ENCODE measurements at places on chromosomes 4 and X.

DNA sequence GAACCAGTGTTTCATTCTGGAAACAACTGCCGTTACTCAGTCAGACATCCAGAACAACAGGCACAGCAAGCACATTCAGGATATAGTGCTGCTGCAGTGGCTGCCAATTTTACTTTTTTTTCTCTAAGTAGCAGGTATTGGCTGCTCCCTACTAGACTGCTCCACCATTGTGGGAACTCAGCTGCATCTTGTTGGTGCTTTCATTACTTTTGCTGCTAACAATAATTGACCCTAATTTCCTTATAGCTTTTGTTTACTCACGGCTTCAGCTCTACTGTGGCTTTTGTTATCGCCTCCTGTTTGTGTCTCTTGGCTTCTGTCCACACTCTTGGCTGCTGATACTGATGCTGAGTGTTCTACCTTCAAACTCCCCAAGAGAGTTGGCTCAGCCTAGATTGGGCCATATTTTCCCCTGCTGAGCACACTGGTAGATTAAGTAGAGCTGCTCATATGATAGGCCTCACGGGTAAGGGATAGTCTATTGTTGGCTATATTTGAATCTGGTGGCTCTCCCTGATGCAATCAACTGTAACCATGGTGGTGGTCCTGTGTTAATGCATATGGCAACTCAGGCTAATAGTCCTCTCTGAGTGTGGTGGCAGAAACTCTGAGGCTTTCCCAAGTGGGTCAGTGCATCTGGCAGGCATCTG, 44.5 kb upstream of the IL2 start:
- peak; percentile 65 for DNase-seq

DNA sequence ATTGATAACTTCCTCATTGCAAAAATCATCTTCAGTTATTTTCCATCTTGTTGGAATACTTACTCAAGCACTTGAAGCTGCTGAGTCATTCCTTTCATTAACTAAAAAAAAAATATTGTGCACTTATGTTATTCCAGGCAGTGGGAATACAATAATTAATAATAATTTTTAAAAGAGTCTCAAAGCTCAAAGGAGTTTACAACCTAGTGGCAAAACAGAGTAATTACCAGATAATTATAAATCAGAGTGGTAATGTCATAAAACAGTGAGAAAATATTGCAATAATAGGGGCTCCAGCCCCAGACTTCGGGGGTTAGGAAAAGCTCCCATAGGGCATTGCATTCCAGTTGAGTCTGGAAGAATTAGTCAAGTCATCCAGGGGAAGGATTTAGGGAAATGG, 79.6 kb downstream of the DDX53 start:
- no peak for DNase-seq

DNA sequence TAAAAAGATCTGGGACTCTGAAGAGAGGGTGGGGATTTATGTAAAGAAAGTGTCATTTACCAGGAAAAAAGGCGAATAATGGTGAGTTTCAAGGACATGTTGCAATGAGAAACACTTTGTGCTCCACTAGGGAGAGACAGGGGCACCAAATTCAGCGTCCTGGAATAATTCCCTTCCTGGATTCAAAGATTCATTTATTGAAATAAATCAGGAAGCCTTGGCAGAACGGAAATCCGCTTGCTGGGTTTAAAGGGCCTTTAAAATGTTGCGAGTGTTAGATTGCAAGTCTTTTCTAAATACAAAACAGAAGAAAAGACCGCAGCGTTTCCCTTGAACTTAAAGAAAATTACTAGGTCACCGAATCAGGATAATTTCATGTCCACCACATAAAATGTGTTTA, 3.8 kb upstream of the ZIC3 start:
- no peak for DNase-seq

GRCh38 chr4:158164768-158165213, 8.0 kb downstream of the GASK1B start:
- no peak for DNase-seq

- no peak for DNase-seq
Observed at GRCh38 chrX:144791298-144791697, 456.0 kb upstream of the SPANXN1 start.

- DNase-seq = peak; percentile 75
Observed at GRCh38 chr4:112321776-112322684, 24.9 kb downstream of the ALPK1 start.

DNA sequence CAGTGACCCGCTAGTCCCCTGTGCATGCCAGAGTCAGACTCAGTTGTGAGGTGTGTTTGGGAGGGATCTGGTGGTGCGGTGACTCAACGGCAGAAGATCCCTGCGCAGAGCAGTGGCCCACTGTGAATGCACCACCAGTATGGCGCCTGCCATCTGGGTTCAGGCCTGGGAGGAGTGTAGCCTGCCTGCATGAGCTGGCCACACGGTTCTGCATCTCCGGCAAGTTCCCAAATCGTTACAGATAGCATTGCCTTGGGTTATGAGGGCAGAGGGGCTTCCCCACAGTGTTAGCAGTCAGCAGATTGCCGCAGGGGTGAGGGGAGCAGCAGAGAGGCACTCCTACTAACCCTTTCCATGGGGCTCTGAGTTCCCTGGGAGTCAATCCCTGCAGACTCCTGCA, 629.6 kb downstream of the TLL1 start:
- no peak for DNase-seq

GRCh38 chr4:148542922-148543623, 100.9 kb upstream of the NR3C2 start:
- no peak for DNase-seq

- no peak for DNase-seq
Observed at GRCh38 chr4:117224256-117224655, 138.9 kb upstream of the TRAM1L1 start.

- no peak for DNase-seq
Observed at GRCh38 chrX:68914479-68914946, 85.7 kb downstream of the EFNB1 start.

DNA sequence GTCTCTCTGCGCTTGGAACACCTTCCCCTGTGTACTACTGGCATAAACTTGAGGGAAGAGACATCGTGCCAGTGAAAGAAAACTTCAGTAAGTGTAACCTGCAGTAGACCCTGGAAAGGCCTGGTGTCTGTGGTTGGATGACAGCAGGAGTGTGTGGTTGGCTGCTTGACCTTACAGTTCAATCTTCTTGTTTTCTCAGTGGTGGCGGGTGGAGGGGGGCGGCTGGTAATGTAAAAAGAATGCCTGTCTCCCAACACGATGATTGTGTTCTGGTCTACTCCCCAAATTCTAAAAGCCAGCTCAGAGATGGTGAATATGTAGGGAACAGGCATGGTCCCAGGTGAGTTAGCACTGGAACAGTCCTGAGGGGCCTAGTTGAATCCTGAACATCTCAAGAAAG, 18.6 kb downstream of the PSMD10 start:
- peak; percentile 73 for DNase-seq

GRCh38 chr4:38865445-38865844, 2.2 kb upstream of the FAM114A1 start:
- DNase-seq = no peak

GRCh38 chrX:107484002-107484726, 34.7 kb downstream of the FRMPD3 start:
- no peak for DNase-seq

DNA sequence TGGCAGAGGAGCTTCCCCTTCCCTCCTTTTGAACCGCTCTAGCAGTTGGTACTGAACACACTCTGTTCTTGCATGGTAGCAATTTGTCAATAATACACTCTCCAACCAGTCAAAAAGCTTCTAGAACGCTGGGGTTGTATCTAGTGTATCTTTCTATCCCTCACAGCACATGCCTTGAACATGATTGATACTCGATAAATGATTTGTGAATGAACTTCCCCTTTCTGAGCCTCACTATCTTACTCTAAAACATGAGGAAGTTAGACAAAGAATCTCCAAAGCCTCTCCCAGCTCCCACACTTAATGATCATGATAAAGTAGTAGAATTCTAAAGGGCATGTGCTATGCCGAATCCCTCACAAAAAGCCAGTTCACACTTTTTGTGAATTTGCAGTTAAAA, 64.4 kb downstream of the DLG3 start:
- no peak for DNase-seq

DNA sequence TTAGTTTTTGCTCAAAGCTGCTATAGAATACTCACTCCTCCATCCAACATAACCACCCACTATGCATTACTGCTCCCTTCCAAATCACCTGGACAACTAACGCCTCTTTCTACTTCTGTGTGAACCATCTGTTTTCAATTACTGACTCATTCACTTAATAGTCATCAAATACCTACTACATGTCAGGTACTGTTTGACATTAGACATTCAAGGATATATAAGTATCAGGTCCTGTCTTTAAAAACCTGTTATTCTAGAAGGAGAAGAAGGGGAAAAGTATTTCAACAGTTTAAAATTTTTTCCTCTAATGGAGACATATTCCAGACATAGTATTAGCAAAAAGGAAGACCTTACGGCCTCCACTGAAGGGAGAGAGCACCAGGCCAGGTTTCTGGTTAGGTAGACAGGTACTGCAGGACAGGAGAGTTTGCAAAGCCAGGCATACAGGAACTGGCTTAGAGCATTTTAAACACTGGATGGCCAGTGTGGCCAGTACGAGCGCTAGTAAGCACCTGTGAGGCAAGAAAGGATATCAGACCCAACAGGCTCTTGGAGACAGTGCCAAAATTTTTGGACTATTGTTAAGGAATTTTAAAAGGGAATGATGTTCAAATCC, 39.0 kb downstream of the SH3RF1 start:
- DNase-seq = no peak

GRCh38 chr4:150381609-150382008, 200.3 kb upstream of the MAB21L2 start:
- peak; percentile 55 for DNase-seq

DNA sequence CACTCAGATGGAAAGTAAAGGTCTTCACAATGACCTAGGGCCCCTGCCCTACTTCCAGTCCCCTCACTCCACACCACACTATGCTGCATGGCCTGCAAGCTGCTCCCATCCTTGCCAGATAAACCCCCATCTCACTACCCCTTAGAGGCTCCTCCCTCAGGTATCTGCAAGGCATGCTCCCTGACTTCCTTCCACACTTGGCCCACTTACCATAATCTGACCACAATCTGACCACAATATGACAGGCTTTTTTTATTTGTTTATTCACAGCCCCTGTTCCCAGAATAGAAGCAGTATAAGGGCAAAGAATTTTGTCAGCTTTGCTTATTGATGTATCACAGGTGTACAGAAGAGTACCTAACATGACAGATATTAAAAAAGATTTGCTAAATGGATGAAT, 124.7 kb downstream of the CAMK2D start:
- peak; percentile 80 for DNase-seq

- no peak for DNase-seq
Observed at GRCh38 chr4:6516281-6516680, 43.9 kb upstream of the PPP2R2C start.

DNA sequence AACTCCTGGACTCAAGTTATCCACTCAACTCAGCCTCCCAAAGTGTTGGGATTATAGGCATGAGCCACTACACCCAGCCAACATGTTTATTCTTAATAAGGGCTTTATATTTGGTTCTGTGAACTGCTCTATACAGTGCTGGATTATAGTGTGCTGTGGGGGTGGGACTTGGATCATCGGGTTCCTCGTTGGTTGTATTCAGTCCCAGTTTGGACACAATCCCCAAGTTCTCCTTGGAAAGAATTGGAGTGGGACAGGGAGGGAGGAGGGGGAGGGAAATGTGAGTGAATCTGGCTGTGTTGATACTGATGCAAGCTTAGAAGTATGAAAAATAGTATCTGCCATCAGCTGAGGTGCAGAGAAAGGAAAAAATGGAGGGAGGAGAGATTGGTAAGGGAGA, 121.3 kb downstream of the KIT start:
- no peak for DNase-seq

DNA sequence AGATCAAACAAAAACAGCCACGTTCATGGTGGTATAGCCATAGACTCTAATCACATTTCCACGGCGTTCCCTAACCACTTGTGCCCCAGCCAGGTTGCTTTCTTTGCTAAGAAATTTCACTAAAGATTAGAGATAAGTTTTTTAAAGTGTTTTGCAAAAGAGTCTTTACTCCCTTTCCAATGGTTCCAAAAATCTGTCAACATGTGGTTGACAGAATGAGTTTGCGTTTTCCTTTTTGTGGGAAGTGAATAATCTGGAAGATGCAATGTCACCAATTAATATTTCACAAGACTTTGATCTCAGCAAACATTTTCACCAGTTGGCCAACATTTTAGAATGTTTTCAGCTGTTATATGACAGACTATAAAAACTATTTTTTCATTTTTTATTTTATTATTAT, 35.3 kb downstream of the CXCL1 start:
- DNase-seq = peak; percentile 88

DNA sequence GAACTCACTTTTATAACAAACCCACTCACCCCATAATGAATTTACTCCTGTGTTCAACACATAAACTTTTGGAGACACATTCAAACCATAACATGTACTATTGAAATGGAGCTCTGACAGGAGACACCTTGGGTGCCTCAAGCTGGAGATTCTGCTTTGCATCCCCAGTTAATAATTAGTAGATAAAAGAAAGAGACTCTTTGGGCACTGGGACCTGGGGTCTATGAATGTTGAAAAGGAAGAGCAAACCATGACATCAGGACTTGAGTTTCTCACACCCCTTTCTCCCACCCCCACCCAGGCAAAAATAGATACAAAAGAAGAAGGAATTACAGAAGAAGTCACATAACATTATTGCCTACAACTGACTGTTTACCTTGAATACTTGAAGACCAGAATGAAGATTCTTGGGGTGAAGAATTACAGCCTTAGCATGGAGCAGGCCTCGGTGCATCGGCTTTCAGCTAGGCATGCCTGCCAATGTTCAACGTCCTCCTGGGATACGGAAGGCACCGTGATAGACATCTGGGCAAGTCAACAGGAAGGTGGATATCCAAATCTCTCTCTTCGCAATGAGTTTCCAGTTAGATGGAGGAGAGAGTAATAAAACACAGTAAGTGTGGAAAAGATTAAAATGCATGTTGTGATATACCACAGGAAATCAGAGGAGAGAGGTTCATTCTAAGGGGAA, 316.0 kb downstream of the TRIML1 start:
- DNase-seq = peak; percentile 5

DNA sequence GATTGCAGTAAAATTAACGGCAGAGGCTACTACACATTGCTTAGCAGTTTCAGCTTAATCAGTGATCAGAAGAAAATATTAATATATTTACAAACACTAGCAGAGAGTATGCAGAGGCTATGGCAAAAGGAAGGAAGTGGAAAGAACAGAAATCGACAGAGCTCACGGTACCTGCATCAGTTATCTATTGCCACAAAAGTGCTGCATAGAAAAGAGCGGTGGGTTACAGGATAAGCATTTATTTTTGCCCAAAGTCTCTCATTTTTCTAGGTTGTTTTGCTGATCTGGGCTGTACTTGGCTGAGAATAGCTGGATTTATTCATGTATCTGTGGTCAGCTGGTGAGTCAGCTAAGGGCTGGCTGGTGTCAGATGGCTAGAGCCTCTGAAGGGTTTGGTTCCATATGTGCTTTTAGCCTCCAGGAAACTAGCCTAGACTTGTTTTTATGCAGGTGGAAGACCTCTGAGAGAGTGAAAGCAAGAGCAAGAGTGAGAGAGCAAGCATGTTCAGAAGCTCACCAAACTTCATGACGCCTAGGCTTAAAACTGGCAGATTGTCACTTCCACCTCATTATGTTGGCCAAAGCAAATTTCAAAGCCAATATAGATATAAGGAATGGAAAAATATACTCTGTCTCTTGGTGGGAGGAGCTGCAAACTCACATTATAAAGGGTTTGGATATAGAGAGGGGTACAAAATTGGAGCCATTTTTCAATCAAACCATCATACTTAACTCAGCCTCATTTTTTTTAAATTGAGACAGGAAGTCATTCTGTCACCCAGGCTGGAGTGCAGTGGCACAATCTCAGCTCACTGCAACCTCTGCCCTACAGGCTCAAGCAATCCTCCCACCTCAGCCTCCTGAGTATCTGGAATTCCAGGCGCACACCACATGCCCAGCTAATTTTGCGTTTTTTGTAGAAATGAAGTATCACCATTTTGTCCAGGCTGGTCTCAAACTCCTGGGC, 153.2 kb upstream of the RPL34 start:
- DNase-seq = peak; percentile 94
